ENCODE measurements at places on chromosomes 3 and 15.
A peak's percentile ranks its signal among the peaks of the same experiment; 100 is the strongest.

DNA sequence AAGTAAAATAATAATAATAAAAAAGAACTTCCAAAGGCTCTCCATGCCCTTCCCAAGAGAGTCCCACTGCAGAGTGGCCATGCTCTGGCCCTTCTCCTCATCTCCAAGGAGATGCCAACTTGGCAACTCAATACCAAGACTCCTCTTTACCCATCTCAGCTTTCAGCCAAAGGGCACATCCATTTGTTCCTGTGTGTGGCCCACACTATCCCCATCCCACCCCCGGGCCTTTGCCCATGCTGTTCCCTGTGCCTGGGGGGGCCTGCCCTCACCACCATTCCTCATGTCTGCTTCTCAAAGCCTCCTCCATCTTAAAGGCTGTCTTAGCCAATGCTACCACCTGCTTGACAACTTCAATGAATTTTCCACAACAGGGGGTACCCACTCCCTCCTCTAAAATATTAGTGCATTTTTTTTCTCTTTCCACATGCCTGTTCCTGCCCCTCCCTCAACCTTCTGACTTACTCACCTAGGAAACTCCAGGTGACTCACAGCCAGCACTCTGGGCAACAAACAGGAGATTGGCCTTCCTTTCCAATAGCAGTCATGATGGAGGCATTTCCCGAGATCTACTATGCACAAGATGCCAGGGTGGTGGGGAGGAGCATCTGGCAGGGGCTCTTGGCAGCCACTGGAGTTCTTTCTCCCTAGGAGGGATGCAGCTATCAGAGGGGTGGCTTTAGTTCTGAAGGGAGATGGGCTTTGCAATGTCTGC, 109.4 kb upstream of the SMAD3 start:
- no peak for DNase-seq

GRCh38 chr3:193840111-193840641, 247.2 kb downstream of the OPA1 start:
- DNase-seq: no peak

- no peak for DNase-seq
Measured at GRCh38 chr3:157166115-157166514, 6.2 kb upstream of the CCNL1 start.

- DNase-seq: no peak
Measured at GRCh38 chr15:98893401-98893800, 114.2 kb downstream of the PGPEP1L start.

GRCh38 chr3:160124224-160124623, 101.0 kb upstream of the C3orf80 start:
- DNase-seq: no peak

DNA sequence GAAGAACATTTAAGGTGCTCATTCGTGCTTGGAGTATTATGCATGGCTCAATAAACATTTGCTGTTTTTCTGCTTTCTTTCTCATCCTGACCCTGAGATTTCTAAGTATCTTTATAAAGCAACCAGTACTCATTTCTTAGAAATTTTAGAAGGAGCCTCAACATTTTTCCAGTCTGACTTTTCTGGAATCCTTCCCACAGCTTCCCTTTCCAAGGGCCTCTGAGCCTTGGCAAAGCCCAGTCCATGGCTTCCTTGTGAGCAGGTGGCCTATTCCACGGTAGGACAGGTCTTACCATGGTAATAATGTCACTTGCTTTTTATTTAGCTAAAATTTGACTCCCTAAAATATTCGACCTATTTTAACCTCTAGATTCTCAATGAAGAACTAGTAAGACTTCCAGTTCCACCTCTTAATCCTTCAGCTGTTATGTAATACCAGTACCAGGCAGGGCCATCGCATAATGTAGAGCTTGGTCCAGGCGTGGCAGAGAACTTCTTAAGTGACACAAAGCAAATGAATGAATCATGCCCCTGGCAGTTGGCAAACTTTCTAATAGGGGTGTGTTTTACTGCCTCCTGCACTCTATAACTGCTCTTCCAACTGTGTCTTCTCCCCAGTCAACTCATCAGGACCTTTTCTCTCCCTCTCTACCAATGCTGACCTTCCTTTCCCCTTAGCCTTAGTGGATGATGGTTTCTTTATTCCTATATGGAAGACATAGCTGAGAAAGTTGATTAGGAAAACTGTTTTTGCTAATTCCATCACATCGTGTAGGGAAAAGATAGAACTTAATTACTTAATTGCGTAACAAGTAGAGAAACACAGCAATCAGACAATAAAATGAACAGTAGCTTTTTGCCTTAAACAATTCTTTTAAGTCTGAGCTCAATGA, 894 bp upstream of the TM4SF4 start:
- peak; percentile 71 for DNase-seq

DNA sequence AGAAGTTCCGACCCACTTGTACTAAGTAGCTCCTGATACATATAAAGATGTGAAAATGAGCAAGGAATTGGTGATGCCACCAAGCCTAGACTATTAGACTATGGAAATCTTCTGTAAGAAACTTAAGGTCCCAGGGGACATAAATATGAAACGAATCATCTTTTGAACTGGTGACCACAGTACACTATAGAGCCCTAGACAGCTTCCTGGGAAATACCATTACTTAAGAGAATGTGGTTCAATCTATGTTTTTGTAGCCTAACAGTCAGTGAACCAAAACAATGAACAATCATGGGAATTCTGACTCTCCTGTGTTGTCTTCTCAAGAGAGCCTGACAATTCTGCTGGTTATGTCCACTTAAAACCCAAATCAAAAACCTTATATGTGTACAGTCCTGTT, 191.6 kb downstream of the GREM1 start:
- peak; percentile 26 for DNase-seq

DNA sequence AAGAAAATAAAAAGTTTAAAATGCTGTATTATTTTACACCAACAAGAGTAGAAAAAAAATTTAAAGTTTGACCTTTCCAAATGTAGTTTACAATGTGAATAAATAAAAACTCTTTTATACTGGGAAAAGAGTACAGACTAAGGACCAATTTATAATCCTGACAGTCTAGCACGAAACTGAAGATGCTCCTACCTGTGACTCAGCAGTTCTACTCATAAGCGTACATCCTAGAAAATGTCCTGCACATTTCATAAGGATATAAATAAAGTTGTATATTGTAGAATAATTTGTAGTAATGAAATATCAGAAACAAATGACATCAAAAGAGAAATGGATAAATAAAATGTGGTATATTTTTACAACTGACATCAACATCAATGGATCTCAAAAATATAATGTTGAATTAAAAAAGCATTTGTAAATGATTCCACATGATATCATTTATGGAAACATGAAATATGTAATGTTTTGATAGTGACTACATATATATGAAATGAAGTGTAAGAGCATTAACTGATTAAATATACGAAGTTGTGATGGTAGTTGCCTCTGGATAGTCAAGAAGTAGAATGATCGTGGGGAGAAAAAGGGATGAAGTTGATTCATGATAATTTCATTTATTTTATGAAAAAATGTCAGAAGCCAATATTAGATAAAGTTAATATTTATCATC, 161.3 kb upstream of the CBLB start:
- no peak for DNase-seq

DNA sequence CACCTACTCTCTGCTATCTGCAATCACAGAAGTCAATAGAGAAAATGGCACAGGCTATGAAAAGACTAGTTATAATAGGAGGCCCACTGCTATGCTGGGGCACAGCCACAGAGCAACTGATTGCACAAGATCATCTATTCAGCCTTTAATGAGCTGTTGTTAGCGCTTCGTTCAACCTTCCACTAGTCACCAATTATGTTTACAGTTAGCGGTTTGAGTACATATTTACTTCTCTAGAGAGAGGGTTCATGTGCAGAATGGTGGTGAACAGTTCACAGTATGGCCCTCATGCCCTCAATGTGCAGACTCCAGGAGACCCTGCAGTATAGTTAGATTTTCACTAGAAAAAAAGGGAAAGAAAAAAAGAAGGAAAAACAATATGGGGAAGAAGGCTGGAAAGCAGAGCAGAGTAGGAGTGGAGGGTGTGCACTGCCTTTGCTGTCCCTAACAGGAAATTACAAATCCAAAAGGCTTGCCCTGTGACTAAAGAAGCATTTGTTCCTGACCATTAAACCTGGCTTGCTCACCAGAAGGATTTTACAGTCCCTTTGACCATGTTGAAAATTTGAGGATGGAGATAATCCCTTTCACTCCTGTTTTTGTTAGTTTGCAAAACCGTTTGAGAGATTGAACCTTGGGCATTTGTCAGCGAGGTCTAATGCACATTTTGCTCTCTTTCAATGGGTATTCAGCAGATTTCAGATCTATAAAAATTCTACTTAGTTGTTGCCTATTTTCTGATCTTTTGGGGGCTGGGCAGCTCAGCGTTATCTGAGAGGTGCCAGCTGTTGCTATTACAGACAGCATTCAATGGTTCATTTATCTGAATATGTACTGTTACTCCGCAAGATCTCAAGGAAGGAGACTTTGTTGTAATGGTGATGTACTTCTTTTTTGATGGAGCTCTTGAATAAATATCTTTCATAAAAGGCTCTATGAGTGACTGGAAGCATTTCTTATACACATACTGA, 296.1 kb downstream of the LSAMP start:
- no peak for DNase-seq
